GM04503 (cell line): ENCODE measurements at places on chromosomes 11 and 22.
A peak's percentile ranks its signal among the peaks of the same experiment; 100 is the strongest.

- no peak for DNase-seq
Observed at GRCh38 chr22:43080616-43081015, 8.6 kb downstream of the TTLL1 start.

DNA sequence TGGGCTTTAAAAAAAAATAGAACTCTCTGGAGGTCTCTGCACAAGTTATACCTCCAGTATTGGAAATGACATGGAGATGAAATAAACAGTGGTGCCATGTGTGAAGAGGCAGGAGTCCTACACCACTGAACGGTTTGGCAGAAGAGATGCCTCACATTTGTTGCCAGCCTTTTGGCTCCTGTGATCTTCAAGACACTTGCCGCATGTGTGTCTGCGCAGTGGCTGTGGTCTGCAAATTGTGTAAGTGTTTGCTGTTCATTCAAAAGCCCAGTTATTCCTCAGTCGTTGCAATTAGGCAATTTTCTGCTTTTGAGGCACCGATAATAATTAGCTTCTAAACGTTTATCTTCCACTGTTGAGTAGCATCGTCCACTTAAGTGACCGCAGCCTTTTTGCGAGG is 319.1 kb downstream of the BRD1 start:
- no peak for DNase-seq

GRCh38 chr11:104912102-104912501 is 13.8 kb upstream of the CASP12 start:
- DNase-seq, result no peak

DNA sequence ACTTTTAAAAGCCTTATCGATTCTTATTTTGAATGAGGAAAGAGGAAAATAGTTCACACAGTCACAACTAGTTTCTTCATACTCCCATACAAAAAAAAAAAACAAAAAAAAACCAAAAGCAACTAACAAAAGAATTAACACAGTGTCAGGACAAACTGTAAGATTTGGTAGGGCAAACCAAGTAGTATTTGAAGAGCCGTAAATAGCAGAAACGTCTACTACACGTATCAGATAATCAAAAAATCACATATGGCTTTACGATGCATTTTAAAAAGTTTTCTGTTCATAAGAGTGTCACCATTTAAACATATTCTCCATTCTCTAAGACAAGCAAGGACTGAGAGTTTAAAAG is 2.3 kb downstream of the PICALM start:
- no peak for DNase-seq

- peak; percentile 3 for DNase-seq
Observed at GRCh38 chr22:30969532-30970355, 679 bp downstream of the TUG1 start.

DNA sequence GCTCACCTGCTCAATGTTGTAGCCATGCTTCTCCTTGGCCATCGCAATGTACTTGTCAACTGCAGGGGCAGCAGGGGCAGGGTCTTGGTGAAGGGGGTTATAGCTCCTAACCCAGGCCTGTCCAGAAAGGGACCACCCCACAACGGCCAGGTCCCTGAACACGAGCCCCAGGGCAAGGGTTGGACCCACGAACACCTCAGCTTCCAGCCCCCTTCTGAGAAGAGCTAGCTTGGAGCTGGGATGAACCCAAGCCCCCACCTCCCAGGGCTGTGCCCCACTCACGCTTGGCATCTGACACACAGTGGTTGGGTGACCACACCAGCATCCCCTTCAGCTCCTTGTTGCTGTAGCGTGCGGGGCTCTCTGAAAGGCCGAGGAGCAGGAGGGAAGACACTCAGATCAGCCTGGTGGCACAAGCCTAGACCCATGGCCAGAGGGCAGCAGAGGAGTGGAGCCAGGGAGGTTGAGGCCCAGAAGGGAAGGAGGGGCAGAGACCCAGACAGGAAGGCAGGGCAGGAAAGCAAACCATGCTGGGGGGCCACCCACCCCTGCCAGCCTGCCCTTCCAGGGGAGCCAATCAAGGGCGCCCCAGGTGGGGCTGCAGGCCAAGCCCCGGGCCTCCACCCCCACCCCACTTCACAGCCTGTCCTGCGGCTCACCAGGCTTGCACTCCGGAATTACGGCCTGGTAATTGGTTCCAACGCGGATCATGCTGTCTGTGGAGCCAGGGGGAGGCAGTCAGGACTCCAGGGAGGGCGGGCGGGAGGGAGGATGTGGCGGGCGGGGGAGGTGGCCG is 1.9 kb downstream of the RCOR2 start:
- no peak for DNase-seq

- DNase-seq, result no peak
Observed at GRCh38 chr11:76783896-76784813, 999 bp downstream of the TSKU start.

DNA sequence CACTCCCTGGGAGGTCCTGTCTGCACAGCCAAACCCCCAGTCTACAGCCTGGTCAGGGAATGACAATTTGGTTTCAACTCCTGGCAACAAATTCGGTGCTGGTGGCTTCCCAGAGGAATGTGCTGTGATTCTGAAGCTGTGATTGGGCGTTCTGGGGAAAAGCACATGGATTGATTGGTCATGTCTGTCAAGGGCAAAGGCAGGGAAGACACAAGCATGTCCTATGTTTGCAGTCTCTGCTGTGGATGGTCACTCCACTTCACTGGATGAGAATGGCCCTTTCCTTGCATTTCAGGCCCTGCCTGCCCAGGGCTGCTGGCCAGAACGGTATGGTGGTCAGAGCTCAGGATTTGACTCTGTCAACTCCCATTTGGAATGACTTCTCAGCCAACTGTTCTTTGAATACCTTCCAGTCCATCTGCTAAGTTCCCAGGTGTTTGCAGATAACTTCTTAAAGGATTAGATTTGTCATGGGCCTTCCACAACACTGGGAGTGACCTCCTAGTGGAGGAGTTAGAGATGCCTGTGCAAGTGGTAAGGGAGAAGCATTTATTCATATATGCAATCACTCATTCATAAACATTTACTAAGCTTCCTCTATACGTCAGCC is 42.7 kb downstream of the SGSM1 start:
- no peak for DNase-seq

GRCh38 chr22:50061824-50062355 is 3.8 kb upstream of the TTLL8 start:
- DNase-seq, result no peak
